Stimulated activated CD4-positive, alpha-beta T cell treated with anti-CD3 and anti-CD28 coated beads, Interleukin-4, amount 100 ng/mL, for 48 hours (primary cell): ENCODE measurements at places on chromosomes 6 and 20.

GRCh38 chr6:153960281-153960680 lies 78.8 kb upstream of the OPRM1 start:
- DNase-seq: no peak

GRCh38 chr6:20564777-20565176 lies 30.5 kb downstream of the CDKAL1 start:
- no peak for DNase-seq

DNA sequence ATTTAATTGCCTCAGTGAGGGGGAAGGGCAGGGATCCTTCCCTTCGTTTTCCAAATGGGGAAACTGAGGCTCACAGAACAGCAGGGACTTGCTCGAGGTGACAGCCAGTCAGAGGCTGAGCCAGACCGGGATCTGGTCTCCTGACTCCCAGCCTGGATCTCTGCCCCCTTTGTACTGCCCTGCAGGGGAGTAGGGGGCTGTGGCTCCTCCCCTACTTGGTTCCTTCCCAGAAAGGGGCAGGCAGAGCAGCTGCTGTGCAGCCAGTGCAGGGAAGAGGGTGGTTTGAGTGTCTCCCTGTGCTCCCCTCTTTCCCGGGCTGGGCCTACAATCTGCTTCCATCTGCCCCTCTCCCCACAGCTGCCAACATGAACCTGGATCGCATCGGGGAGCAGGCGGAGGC lies 37.6 kb downstream of the UQCC2 start:
- DNase-seq: no peak

DNA sequence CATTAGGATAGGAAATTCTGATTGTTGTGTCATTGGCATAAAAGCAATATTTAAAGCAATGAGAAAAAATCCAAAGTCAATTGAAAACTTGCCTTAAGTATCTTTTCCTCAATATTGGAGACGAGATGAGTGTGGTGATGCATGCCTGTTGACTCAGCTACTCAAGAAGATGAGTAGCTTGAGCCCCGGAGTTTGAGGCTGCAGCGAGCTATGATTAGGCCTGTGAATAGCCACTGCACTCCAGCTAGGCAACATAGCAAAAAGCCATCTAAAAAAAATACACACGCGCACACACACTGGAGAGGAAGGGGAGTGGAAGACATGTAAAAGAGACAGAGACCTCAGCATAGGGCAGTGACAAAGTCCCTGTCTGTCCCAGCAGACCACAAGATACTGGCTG lies 9.7 kb upstream of the MARCKS start:
- no peak for DNase-seq

DNA sequence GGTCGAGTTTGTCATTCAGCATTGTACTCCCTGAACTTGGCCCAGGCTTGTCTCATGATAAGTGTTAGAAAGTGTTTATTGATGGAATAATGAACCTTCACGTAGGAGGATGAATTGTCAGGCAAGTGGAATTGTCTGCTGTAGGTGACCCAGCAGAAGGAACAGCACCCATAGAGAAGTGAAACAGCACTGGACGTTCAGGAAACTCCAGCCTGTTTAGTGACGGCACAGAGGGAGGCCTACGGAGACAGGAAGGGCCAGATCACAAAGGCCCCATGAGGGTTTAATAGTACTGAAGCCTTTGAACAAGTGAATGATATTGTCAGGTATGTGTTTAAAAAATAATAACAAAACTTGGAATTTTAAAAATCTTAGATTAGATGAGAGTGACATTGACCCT lies 2.9 kb downstream of the STX11 start:
- DNase-seq: no peak

GRCh38 chr6:85464260-85464644 lies 14.4 kb downstream of the NT5E start:
- DNase-seq: peak; percentile 25

DNA sequence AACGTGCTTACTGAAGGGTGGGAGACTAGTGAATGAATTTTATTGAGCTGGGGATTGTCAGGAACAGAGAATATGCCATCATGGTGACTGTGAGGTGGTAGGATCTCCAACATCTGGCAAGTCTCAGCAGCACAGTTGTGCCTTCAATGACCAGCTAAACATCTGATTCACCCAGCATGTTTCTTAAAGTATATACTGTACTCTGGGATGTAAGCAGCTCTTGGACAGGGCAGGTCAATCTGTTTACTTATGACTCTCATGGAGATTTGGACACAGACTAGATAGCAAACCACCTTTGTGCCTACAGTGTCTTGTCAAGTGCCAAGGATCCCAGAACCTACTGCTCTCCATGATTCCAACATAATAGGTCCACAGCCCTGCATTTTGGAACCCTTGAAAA lies 801.0 kb upstream of the CITED2 start:
- no peak for DNase-seq

GRCh38 chr6:170237999-170238740 lies 52.7 kb downstream of the DLL1 start:
- DNase-seq: no peak

GRCh38 chr6:151070631-151071051 lies 169.1 kb upstream of the AKAP12 start:
- no peak for DNase-seq

DNA sequence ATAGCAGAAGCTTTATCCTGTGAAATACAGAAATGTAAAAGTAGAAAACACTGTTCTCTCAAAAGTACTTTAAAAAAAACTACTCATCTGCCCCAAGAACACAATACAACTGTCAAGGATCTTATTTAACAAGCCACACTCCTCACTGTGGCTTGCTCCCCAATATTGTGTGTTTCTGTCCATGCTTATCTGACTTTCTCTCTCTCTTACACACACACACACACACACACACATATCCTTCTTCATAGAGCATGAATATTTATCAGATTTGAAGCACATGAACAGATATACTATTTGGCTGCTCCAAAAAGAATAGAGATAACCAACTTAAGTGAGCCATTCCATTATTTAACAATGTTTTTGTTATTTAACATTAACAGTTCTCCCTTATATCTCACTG lies 3.6 kb upstream of the PHIP start:
- no peak for DNase-seq

- no peak for DNase-seq
Measured at GRCh38 chr20:50308166-50308512, 117.5 kb downstream of the CEBPB start.

GRCh38 chr6:2739335-2739734 lies 11.4 kb downstream of the MYLK4 start:
- DNase-seq: peak; percentile 23

- no peak for DNase-seq
Measured at GRCh38 chr6:44104481-44105021, 22.7 kb downstream of the MRPL14 start.

GRCh38 chr6:113447088-113447831 lies 409.9 kb upstream of the MARCKS start:
- DNase-seq: no peak

- DNase-seq: no peak
Measured at GRCh38 chr20:20295621-20296498, 72.0 kb upstream of the INSM1 start.

DNA sequence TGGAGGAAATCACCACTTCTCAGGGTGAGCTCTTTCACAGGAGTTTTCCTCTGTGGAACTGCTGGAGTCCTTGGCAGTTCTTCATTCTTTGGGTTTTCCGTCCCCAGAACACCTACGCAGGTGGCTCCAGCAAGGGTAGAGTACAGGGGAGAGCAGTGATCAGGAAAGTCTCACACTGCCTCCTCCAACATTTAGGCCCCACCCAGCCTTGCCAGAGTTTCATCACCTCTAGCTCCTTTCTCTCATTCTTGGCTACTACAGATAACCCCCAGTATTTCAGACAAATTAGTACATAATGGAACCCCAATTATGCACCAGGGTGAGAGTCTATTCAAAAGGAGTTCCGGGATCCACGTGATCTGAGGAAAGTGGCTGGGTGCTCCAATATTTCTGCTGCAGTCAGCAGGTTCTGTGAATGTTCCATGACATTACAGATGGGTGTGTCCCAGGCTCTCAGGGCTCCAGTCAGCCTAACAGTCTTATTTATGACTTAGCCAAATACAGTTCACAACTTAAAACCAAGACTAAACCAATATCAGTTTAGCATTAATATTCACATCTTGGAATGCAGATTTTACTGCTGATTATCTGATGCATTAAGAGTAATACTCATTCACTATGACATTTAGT lies 44.6 kb downstream of the GPR63 start:
- DNase-seq: no peak

- DNase-seq: no peak
Measured at GRCh38 chr6:143139239-143139784, 78.6 kb downstream of the AIG1 start.

- no peak for DNase-seq
Measured at GRCh38 chr6:148395583-148396101, 53.0 kb downstream of the SASH1 start.
